GM13977 (cell line): ENCODE measurements at places on chromosomes 7 and 10.

- no peak for DNase-seq
Observed at GRCh38 chr10:127614484-127615017, 65.4 kb downstream of the NPS start.

DNA sequence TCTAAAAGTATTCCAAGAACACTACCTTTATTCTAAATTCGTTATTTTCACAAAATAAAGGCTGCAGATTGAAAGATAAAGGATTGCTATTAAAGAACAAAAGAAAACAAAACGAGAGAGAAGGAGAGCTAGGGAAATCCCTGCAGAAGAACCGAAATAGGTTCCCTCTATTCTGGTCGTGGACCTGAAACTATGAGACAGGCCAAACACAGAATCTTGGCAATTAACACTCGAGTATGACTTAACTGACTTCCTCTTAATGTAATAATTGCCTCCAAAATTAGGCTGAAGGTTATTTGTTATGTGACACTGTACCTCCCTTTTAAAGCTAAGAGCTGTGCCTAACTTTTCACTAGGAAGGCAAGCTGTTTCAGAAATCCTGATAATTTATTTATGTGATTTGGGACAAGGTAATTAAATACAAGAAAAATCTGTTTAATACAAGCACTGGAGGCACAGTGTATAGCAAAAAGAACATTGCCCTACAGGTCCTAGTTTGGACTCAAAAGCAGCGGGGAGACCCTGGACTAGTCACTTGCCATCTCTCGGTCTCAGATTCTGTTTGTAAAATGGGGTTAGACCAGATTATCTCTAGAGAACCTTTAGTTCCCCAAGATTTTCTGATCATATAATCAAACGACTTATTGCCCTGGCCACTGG, 11.6 kb downstream of the NAMPT start:
- peak; percentile 53 for DNase-seq

GRCh38 chr10:96416643-96417042, 57.8 kb upstream of the OPALIN start:
- no peak for DNase-seq

DNA sequence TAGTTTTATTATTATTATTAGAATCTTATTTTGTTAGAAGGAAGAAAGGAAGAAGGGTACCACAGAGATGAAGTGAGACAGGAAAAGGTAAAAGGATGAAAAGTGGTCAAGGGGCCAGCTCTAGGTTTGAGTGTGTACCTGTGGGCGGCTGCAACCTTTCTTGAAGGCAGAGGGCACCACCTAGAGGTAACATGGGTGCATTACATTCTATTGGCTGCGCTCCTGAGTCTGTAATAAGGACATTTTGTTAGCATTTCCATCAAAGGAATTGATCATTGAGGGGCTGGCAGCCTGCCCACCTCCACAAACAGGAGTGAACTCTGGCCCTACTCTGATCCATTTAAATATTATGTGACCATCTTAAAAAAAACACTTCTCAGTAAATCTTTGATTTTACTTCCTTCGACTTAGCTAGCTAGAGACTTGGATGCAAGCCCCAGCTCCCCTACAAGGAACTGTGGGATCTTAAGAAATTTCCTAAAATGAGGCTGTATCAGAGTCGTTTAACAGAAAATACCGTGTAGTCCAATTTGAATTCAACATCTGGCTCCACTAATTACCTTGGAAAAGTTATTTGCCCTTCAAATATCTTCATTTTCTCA, 610.4 kb downstream of the IPMK start:
- peak; percentile 29 for DNase-seq

DNA sequence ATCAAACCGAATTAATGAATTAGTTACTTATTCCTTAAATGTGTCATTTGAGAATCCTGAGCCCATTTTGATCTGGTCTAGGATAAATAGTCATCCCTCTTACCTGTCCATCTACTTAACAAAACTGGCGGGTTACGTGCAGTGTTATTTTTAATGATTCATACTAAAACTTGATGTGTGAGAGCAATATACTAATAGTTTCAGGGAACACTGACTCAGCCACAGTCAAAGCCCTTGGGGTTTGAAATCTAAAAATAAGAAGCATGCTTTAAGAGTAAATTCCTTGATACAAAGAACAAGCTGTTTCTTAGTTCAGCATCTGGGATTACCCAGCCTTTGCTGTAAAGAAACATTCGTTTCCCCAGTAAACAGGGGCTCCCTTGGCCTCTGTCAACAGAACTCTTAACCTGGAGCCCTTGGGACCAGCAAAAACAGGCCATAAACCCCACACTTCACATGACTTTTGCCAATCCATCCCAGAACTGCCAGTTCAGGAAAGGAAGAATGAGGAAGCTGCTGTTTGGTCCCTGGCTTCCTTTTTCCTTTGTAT, 370.6 kb upstream of the IGFBP3 start:
- peak; percentile 12 for DNase-seq

- no peak for DNase-seq
Observed at GRCh38 chr10:83945982-83946718, 193.2 kb upstream of the GHITM start.

- DNase-seq, result peak; percentile 65
Observed at GRCh38 chr7:127447326-127447945, 54.9 kb upstream of the ZNF800 start.

DNA sequence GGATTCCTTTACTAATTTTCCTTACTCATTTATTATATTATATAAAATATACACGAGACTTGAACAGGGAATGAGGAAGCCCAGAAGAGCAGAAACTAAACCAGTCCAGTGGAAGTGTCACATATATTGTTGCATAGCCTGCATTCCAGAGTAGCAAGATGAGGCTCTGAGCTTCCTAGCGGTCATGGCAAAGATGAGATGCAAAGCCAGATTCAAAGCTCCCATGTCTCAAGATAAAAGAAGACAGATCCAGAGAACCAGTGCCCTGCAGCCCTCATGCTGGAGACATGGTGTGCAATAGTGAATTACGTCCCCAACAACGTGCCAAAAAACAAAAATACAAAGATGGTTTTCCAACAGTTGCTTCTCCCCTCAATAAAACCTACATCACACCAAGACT, 59.7 kb downstream of the COBL start:
- no peak for DNase-seq

DNA sequence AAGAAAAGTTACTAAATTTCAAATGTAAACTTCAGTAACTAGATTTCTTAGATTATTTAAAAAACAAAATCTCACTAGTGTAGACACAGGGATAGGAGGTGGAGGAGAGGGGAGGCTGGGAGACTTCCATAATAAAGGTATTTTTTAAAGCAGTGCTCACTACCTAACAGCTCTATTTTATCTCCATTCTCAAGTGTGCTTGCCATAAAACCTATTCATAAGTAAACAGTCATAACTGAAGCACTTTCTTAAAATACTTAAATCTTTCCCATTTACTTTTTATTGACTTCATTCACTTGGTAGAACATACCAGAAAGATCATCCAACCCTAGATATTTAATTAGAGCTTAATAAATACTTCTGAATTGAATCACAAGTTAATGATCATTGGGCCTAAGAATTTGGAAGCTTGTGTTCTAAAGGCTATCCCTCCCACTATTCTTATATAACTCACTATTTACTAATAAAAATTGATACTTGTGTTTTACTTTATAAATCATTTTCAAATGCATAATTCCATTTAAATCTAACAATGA, 107.4 kb downstream of the SNX13 start:
- no peak for DNase-seq

DNA sequence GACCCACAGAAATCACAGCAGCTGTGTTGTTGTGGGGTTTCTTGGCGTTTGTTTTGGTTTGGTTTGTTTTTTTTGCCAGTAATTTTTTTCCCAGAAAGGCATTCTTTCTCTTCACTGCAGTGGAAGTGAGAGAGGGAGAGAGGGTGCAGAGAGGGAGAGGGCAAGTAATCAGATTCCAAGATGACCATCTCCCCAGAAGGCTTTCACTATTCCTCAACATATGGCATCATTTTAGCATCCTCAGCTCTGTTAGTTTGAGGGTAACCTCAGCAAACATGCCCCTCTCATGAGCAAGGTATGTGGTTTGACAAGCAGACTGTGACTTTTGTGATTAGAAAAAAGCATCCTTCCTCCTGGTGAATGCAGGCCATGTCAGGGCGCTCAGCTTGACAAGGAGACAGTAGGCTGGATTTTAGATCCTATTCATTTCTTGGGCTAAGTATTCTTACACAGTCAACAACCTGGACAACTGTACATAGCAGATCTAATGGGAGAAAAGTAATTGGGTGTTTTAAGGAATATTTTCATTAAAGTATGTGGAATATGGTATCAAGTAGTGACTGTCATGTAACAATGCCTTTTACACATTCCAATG, 86.3 kb upstream of the PIK3CG start:
- DNase-seq, result no peak

DNA sequence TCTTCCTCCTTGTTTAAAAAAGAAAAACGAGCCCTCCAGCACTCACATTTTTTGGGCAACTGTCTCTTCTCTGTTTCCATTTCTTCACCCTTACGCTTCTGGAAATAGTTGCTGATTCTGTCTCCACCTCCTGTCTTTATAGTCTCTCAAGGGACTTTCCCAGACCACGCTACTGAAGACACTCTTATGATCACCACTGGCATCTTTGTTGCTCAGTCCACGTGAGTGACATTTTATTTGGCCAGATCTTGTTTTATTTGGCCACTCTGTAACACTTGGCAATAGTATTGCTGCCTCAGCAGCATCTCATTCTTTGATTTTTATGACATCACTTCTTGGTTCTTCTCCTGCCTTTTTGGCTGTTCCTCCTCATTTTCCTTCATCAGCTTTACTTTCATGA, 21.6 kb upstream of the NME8 start:
- peak; percentile 23 for DNase-seq
